Right ventricle myocardium superior (tissue), 1 donor: ENCODE measurements at places on chromosomes 2 and 18.
A peak's percentile ranks its signal among the peaks of the same experiment; 100 is the strongest.

- no peak for DNase-seq
Observed at GRCh38 chr18:49025767-49026500, 75.2 kb upstream of the SMAD7 start.

DNA sequence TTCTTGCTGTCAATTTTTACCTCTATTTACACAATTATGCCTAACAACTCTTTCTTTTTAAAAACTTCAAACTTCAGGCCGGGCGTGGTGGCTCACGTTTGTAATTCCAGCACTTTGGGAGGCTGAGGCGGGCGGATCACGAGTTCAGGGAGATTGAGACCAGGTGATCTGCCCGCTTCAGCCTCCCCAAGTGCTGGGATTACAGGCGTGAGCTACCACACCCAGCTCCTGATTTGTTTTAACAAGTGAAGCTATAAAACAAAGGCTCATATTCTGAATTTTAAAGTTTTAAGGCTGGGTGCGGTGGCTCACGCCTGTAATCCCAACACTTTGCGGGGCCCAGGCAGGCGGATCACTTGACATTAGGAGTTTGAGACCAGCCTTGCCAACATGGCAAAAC is 15.5 kb downstream of the PTPN2 start:
- DNase-seq = no peak

GRCh38 chr2:98769784-98770183 is 38.9 kb upstream of the MGAT4A start:
- no peak for DNase-seq

DNA sequence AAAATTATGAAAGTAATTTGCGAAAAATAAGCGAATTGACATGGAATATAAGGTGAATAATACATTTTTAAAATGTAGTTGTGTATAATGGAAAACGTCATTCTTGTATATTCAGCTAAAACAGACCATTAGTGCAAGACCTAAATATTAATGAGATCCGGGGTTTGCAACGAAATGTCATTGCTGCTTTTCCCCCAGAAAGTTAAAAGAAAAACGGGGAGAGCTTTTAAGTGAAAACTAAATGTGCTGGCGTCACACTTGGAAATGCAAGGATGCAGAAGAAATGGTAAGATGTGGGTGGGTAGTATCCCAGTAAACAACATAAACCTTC is 491 bp upstream of the SGO2 start:
- no peak for DNase-seq

DNA sequence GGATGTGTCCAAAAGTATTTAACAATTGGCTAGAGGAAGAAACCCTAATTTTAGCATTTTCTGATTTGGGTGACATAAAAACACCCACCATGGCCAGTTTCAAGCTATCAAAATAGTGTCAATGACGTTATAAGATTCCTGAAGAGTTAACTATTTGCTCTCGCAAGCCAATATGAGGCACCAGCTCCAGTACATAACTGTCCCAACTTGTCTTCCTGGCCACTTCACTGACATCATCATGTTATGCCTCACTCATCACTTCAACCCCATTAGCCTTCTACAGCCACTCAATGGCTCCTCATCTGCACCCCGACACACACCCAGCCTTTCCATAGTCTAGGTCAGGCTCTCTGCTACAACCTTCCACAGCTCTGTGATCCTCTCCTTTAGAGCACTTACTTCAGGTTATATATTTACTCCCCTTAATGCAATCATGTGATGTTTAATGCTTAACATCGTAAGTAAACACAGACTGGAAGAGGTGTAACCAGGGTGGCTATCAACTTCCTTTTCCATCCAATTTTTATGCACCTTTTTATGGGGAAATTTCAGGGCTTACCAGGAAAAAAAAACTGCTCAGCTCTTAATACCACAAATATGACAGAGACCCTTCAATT is 158.7 kb downstream of the VWC2L start:
- no peak for DNase-seq

- DNase-seq = no peak
Observed at GRCh38 chr2:111634050-111634794, 249.8 kb downstream of the ANAPC1 start.

DNA sequence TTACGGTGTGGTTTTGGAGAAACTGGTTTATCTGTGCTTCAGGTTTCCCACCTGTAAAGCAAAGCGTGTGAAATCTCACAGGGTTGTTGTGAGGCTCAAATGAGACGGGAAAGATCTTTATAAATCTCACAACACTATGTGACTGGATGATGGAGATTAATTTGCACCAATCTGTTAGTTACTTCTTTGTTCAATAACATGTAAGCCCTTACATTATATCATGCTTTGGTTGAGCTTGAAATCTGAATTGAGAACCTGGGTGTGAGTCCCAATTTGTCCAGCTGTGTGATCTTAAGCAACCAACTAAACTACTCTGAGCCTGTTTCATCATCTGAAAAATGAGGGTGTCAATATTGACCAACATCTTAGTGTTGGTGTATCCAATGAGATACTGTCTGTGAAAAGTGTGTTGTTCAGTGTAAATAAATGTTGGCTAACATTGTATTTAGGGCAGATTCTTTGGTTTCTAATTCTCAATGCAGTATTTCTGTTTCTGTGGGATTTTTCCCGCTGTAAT is 741 bp upstream of the GCKR start:
- no peak for DNase-seq

GRCh38 chr2:197108758-197109157 is 182.3 kb upstream of the PGAP1 start:
- DNase-seq = peak; percentile 87

- no peak for DNase-seq
Observed at GRCh38 chr2:207956771-207957170, 68.6 kb downstream of the PLEKHM3 start.

DNA sequence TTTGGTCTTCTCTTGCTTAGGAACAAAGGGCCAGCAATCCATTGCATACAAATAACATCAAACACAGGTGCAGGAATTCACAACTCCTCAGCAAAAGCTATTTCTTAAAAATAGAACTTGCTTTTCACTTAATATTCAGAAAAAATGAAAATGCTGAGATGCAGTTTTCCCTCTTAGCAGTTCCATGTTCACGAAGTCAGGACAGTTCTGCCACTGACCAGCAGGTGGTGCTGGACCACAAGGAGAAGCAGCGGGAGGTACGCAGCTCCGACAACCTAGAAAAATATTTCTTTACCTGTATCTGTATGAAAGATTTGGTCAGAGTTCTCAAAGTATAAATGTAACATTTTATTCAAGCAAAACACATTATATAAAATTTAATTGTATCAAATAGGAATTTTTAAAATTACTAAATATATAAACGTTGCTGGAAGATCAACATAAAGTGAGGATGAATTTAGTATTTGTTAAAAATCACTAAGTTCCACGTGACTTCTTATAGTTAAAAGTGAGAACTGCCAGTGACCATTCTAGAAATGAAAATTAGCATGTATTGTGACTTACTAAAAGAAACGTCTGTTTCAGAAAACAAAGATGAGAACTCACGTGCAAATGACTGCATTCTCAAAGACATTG is 48.8 kb downstream of the ADNP2 start:
- peak; percentile 86 for DNase-seq

- no peak for DNase-seq
Observed at GRCh38 chr2:100643906-100644501, 81.2 kb downstream of the PDCL3 start.

GRCh38 chr2:144989579-144990270 is 469.8 kb upstream of the ZEB2 start:
- DNase-seq = no peak

- DNase-seq = no peak
Observed at GRCh38 chr2:231514951-231515297, 15.3 kb downstream of the NMUR1 start.

GRCh38 chr2:111900859-111901258 is 2.5 kb downstream of the MERTK start:
- no peak for DNase-seq

GRCh38 chr18:54717673-54718407 is 110.4 kb upstream of the RAB27B start:
- peak; percentile 43 for DNase-seq

- DNase-seq = no peak
Observed at GRCh38 chr18:478681-479080, 21.8 kb downstream of the COLEC12 start.

DNA sequence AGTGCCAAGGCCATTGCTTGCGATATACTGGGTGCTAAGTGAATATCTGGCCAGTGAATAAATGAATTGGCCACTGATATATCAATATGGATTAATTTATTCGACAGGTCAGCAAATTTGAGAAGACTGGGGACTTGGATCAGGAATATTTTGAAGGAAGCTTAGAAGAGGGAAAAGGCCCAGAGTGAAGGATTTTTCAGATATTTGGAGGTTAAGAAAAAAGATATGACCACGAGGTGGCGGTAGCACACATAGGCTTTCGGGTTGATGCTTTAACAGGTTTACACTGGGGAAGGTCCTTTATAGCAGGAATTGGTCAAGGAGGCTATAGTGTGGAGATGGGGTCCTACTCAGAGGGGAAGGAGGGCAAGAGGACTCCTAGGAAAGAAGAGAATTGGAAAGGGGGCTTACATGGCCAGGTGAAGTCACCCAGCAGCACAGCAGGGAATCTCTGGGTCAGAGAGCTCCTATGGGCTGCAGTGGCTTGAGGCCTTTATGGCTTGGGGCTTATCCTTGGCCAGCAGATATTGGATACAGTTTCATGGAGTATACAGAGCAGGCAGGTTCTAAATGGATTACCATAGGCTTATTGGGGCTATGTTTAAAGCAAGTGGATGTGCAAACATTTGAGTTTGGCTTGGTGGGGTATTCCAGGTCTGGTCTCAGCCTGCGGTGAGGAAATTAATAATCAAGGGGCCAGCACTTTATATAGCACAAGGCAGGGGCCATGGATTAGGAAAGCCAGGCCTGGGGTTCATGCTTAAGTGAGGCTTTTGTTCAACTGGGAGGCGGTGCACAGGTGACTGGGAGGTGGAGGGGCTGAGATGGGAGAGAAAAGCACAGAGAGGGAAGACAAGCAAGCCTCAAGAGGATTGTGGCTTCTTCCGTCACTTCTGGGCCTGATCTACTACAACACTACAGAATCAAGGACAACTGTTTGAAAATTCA is 9.7 kb downstream of the IL1RN start:
- no peak for DNase-seq

DNA sequence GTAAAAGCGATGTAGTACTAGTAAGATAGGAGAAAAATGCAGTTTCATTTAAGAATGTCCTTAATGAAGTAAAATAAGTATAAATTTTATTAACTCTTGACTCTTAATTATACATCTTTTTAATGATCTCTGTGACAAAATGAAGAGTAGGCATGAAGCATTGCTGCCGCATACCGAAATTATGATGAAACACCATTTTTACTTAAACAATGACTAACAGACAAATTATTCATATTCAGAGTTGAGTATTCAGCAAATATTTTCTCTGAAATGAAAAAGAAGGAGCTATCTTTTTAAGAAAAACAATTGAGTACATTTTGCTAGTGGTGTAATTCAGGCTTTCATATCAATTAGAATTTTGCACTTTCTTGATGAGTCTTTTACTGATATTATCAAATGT is 150.6 kb upstream of the DOCK10 start:
- no peak for DNase-seq

- no peak for DNase-seq
Observed at GRCh38 chr2:118565786-118566540, 281.5 kb downstream of the EN1 start.

GRCh38 chr2:43941359-43941758 is 54.4 kb downstream of the LRPPRC start:
- no peak for DNase-seq

- DNase-seq = no peak
Observed at GRCh38 chr2:72554381-72554780, 271.5 kb downstream of the EXOC6B start.

DNA sequence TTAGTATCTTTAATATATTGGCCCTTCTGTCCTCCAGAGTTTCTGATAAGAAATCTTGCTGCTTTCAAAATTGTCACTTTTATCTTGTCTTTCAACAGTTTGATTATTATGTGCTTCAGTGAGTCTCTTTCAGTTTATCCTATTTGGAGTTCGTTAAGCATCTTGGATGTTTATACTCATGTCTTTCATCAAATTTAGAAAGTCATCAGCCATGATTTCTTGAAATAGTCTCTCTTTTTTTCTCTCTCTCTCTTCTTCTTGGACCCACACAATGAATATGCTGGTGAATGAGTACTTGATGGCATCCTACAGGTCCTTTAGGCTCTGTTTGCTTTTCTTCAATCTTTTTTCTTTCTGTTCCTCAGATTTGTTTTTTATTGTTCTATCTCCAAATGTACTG is 26.9 kb upstream of the KIF5C start:
- DNase-seq = no peak

DNA sequence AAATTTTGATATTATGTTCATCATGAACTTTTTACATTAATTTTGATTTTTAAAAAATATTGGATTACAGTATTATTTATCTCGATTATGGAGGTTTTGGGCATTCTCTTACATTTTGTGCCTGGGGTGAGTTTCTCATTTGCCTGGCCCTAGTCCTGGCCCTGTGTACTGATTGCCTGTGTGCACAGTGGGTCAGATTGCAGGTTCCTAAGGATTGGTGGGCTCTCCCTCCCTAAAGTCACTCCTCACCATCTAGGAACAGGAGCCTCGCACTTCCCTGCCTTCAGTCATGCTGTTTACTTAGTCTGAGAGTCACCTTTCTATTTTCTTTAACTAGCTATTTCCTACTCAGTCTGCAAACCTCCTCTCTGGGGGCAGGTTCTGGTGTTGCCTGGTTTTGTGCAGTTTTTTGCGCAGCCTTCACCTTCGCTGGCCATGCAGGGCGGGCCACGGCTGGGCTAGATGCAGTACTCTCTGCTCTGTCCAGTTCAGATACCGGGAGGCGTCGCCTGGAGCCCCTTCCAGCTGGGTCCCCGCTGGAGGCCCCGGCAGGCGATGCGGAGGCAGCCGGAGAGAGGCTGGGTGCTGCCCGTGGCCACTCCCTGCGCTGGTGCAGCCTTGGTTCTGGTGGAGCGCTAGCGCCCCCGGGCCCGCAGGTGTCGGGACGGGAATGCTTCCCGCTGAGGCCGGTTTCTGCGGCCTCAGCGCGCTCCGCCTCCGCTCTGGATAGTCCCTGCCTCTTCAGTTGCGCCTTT is 23.3 kb upstream of the MC5R start:
- peak; percentile 81 for DNase-seq

DNA sequence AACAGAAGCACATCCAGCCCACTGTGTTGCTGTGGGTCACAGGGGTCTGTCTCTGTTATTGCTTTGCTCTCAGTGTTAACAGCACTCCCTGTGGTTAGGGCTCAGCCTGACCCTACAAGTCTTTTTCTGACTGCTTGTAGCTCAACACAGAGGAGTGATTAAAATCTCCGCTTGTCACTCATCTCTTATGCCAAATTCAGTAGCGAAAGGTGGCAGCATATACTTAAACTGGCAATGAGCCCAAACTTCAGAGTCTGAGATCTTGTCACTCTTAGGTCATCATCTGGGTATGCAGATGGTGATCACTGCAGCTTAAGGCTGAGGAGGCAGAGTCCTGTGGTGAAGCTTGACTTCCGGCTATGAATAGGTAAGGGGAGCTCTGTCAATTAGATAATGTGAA is 63.3 kb upstream of the CSRNP3 start:
- no peak for DNase-seq

GRCh38 chr2:72623481-72623880 is 202.4 kb downstream of the EXOC6B start:
- no peak for DNase-seq

GRCh38 chr2:98825020-98825350 is 94.1 kb upstream of the MGAT4A start:
- DNase-seq = no peak

GRCh38 chr18:34222307-34223163 is 2.2 kb downstream of the NOL4 start:
- DNase-seq = peak; percentile 42
